ENCODE measurements at places on chromosomes 13 and 19.

- DNase-seq: no peak
These were observed 1.3 kb downstream of the CYP4F3 start for GRCh38 chr19:15641901-15642491.

GRCh38 chr13:109700176-109700575 is 86.2 kb downstream of the IRS2 start:
- no peak for DNase-seq

DNA sequence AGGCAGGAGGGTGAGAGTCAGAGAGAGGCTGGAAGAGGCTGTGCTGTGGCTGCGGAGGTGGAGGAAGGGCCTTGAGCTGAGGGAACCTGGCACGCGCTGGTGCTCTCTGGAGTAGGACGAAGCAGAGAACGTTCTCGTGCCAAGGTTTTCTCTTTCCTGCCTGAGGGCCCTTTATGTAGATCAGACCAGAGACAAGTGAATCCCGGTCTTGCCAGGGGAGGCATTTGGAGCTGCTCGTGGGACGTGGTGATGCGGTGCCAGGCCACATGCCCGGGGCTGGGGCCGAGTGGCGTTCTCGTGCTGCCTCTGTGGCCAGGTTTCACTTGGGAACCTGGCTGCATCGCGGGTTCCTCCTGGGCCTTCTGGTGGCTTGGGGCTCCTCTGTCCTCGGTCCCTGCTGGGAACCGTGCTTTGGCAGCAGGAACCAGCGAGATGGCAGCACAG is 54.2 kb downstream of the KDM4B start:
- DNase-seq: no peak

DNA sequence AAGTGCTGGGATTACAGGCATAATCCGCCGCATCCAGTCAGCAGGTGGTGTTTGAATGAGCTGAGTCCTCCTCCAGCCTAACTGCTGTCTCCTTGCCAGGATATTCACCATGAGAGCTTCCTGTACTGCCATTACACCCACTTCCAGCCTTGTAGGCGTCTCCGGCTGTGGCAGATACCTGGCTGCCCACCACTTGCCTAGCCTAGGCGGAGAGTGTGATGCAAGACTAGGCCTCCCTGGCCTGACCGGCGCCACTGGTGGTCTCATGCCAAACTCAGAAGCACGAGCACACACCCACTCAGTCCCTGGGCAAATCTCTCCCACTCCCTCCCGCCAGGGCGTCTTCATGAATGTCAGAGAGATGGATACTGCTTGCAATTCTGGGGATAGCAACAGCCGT is 16.6 kb downstream of the IL12RB1 start:
- DNase-seq: no peak

- no peak for DNase-seq
These were observed 51.3 kb downstream of the WDR87 start for GRCh38 chr19:37855098-37855497.

GRCh38 chr13:113840541-113841352 is 23.1 kb downstream of the GAS6 start:
- no peak for DNase-seq

GRCh38 chr13:46866150-46866549 is 30.7 kb downstream of the HTR2A start:
- no peak for DNase-seq

- no peak for DNase-seq
These were observed 183.0 kb downstream of the ZNF536 start for GRCh38 chr19:30555075-30555790.
